ENCODE measurements at places on chromosomes 6 and 20. TPM values are rescaled to one million over a fixed set of nuclear protein-coding genes. Genes with fewer than 3 reads are reported as not detected.

DNA sequence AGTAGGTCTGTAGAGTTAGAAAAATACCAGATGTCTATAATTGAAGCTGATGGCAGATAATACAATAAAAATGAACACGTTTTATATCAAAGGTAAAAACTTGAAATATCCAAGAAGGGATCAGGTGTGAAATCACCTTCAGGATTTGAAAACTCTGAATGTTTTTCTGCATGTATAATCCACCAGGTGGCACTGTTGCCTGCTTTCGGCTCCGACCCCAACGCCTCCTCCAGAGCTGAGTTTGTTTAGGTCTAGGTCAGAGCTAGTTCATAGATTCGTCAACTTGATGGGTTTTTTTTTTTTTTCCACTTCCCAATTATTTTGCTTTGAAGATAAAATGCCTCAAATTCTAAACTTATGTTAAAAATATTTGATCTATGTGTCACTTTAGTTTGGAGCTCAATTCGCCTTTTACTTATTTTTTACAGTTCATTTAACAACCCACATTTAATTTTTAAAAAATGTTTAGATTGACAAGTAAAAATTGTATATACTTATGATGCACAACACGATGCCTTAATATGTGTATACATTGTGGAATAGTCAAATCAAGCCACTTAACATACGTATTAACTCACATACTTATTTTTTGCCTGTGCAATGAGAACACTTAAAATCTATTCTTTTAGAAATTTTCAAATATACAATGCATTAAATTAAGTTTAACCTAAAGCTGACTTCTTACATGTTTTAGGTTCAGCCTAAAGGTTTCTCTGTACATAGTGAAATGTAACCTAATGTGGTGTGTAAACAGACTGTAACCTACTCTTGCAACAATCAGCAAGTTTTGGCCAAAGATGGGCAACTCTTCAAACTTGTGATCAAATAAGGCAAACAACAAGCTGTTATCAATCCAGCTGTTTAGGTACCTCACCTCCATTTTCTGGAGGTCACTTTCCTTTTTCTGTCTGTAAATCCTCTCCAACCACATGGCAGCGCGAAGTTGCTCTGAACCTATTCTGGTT lies 39.4 kb upstream of the ENPP4 start:
- DNase-seq: peak; percentile 48

DNA sequence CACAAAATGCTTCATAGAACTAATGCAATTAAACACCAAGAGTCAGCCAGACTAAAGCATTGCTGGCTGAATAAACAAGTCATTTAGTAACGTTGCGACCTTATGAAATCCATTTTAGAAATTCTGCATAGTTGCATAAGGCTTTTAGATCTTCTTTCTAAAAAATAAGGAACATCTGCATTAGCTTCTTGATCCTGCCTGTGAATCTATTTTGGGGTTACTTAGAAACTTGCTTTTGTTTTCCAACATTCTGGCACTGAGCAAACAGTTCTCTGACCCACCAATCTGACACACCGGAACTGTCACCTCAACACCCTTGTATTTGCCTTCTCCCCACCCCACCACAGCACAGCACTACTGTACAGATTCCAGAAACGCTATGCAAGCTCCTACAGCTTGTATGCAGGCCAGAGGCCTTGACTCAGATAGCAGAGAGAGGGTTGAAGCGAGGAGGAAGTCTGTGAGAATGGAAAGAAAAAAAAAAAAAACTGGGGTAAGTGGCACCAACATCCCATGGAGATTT lies 55.0 kb downstream of the KIF13A start:
- DNase-seq: no peak

GRCh38 chr6:155261111-155261900 lies 2.5 kb upstream of the CLDN20 start:
- no peak for DNase-seq

DNA sequence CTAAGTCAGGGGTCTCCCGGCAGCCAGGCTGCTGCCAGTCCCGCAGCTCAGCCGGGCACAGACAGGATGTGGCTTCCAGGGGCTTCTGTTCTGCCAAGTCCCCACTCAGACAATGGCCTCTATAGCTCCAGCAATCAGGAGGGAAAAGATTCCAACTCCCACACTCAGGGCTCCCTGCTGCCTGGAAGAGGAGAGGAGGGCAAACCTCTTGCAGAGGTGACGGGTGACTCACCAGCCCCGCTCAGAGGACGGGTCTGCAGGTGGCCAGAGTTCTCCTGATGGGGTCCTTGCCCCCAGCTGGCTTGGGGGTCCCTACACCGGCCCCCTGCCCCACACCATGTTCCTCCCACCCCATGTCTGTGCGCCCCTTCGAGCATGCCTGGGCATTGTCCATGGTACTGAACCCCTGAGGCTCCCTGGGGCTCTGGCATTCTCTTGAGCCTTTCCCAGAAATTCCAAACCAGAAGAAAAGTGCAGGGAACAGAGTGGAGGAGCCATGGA lies 32.6 kb downstream of the NTSR1 start:
- DNase-seq: no peak

DNA sequence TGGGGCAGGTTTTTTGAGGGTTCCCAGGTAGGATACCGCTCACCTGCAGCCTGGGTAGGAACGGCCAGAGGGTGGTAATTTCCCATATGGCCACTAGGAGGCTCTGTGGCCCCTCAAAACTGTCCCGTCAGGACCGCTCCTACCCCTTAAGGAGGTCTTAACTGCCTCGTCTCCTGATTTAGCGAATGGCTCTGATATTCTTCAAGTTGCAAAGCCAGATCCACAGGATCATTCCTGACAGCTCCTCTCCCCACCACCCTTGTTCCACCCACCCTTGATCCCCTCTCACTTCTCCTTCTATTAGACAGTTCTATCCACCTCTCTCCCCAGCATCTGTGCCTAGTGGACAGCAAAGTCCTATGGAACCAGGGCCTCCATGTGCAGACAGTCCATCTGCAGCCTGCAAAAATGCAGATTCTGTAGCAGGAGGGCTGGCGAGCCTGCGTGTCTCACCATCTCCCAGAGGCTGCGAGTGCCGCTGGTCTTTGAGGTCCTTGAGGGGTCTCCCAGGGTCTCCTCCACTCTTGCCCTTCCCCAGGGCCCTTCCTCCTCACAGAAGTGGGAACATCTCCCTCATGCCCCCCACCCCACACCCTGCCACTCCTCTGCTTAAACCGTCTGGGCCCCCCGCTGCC lies 34.3 kb upstream of the ZBP1 start:
- DNase-seq: peak; percentile 31

DNA sequence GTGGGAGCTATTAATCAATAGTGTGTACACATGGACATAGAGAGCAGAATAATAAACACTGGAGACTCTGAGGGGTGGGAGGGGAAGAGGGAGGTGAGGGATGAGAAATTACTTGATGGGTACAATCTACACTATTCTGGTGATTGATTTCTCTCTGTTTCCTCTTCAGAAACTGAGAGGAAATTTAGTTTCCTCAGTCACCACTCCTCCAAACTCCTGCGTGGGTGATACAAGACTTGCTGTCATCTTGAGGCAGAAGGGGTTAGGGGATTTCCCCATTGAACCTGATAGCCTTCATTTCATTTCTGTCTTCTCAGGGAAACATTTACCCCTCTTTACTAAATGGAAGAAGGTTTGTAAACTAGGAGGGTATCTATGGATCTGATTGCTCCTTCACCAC lies 84.3 kb upstream of the ESR1 start:
- DNase-seq: no peak

DNA sequence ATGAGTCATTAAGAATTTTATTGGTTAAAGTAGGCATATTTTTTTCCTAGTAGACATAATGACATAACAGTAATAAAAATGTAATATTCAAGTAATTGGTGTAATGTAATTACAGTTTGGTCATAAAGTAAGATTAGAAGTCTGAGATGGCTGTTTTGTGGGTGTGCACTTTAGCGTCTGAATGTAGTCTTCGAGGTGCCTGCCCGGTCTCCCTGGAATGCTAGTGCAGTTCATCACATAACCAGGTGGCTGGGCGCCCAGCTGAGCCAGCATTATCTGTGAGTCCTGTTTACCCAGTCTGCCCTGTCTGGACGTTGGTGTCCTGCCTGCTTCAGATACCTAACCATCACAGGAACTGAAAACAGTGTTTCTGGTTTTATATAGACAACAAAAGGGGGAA lies 419.1 kb downstream of the CDC5L start:
- DNase-seq: no peak

DNA sequence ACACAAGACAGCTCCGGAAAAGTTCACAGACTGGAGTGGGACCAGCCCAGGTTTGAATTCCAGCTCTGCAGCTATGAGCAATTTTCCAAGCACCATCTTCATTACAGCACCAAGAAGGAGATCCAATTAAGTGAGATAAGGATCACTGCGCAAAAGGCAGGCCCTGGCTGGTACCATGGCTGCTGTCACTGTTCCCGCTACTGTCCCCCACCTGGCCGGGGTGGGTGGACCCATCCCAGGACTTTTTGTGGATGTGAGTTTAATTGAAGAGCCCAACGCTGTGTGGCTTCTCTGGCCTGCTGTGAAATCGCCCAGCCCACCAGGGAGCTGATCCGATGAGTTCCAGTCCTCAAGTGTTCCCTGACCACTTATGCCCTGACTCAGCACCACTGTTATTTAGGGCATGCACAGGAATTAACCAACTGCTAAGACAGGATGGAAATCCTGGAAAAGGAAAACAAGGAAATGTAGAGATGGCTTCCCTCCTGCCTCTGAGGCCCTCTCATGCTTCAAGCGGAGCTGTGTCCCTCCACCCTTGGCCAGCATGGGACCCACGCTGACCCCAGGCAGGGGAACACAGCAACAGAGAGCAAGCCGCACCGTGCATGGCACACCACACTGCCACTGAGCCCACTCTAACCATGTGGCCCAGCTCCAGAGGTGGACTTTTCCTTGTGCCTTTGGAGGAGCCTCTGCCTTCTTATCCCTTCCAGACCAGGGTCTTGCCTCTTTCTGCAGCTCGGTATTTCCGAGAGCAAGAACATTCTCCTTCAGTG lies 150.0 kb upstream of the CST7 start:
- DNase-seq: peak; percentile 60

DNA sequence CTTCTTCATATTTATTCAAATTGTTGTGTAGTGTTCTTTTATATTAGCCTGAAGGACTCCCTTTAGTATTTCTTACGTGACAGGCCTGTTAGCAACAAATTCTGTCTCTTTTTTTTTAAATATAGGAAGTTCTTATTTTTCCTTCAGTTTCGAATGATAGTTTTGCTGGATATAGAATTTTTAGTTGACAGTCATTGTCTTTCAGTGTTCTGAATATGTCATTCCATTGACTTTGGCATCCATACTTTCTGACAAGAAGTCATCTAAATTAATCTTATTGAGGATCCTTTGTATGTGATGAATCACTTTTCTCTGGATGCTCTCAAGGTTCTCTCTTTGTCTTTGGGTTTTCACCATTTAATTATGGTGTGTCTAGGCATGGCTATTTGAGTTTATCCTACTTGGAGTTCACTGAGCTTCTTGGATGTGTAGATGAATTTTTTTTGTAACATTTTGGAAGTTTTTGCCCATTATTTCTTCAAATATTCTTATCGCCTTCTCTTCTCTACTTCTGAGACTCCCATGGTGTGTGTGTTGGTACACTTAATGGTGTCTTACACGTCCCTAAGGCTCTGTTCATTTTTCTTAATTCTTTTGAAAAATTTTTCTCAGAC lies 82.5 kb upstream of the GTSF1L start:
- DNase-seq: no peak

- no peak for DNase-seq
These were observed 31.4 kb downstream of the SMOC2 start for GRCh38 chr6:168472363-168472762.

GRCh38 chr6:169527306-169527705 lies 174.5 kb downstream of the WDR27 start:
- peak; percentile 70 for DNase-seq

DNA sequence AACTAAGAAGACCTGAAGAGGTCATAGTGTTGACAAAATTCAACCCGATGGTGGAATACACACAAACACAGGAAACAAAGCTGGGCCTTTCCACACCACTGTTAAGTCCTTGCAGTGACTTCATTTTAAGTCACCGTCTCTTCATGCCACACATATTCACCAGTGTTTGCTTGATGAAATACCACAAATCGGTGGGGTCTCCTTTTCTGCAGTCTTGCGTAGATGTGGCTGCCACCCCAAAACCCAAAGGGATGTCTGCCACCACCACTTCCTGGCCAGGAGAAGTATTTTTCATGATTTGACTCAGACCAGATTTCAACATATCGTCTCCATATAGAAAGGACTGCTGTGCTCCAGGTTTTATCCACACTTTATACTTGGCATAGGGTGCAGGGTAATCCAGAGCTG lies 11.0 kb upstream of the COL10A1 start:
- DNase-seq: no peak

DNA sequence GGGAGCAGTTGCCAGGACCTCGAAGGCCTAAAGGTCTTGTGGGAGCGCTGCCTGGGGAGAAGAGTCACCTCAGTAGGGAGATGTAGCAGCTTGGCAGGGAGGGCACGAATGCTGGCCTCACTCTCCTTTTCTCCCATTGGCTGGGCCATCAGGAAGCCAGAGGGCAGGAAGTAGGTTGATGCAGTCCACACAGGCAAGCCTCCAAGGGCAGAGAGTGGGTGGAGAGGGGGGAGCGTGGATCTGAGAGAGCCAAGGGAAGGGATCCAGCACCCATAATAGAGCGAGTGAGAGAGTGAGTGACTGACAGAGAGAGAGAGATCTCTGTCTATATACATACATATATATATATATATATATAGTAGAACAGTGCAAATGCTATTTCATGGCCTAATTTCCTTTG lies 215.3 kb upstream of the LRFN2 start:
- DNase-seq: no peak

DNA sequence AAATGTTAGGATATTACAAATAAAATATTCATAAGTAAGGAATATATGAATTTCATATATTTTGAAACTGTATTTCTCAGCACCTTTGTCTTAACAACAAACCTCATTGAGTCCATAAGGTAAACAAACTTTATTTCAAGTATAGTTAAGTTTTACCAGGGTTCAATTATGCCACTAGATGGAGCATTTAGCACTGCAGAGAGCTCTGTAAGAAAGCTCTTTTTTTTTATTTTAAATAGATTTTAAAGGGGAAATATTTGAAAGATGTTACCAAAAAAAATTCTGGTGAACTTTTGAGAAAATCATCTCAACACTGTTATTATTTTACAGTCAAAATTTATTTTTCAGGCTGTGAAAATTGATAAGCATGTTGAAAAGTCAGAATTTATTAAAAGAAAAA lies 955.2 kb upstream of the EYS start:
- DNase-seq: peak; percentile 6

DNA sequence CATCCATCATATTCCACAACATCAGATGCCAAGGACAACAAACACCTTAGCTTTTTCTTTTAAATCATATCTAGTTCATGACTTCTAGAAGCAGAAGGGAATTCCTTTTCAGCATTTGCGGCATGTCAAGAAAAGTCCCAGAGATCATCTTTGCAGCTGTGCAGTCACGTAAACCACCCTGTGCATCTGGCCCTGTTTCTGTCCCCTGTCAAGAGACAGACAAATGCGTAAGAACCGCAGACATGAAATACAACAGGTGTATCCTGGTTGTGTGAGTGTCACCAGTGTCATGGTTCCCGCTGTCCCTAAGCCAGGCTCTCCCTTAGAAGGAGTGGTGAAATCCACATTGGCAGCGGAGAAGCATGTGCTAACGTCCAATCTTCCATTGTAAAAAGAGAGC lies 28.1 kb downstream of the LY86 start:
- no peak for DNase-seq

GRCh38 chr20:25009218-25010145 lies 16.9 kb upstream of the APMAP start:
- DNase-seq: no peak

CCN5 gene
- 0.10 TPM for total RNA-seq

CDH22 gene
- not detected for total RNA-seq

EPB41L1 gene
- total RNA-seq: 20.3 TPM

RAB44 gene
- not detected for total RNA-seq

PRRT1 gene
- total RNA-seq: not detected
